T-helper 17 cell (primary cell): ENCODE measurements at places on chromosomes 3 and 15.

GRCh38 chr3:42652251-42652610 is 1.3 kb upstream of the ZBTB47 start:
- no peak for DNase-seq
- H3K27me3 ChIP-seq, result peaks cover 4% of the 10 kb centered on the region
- H3K36me3 ChIP-seq, result no peaks in the 10 kb centered on the region
- H3K27ac ChIP-seq, result no peak overlapping the region
- no peak overlapping the region for H3K4me3 ChIP-seq

DNA sequence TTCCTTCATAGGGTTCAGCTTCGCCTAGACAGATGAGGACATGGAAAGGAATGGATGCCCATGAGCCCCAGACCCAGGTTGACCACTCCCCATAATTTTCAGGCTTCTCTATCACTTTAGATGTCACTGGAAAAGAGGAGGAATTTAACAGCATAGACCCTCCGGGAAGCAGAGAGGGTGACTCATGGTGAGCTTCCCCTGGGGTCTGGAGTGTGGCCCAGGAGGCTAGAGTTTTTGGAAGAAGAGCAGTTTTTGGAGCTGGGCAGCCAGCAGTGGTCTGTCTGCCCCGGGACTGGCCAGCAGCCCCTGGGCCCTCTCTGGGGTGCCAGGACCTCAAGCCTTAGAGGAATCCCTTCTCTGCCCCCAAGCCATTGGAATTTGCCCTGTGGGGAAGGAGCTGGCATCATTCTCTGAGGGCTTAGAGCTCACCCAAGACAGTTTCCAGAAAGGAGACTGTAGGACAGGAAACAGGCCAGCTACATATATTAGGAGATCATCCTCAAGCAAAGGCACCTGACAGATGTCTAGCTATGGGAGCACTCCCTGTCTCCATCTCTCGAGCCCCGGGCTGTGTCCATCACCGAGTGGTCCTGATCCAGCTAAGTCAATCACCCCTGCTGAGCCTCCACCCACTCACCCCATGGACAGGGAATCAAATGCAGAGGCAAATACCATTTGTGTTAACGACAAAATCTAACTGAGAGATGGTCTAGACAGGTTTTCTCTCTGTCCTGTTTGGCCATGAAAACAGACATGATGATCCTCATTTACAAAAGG is 67.3 kb downstream of the MEGF11 start:
- H3K27me3 ChIP-seq, result peaks cover 78% of the 10 kb centered on the region
- peaks cover 6% of the 10 kb centered on the region for H3K4me1 ChIP-seq
- no peak overlapping the region for H3K4me3 ChIP-seq
- peaks cover 2% of the 10 kb centered on the region for H3K36me3 ChIP-seq

DNA sequence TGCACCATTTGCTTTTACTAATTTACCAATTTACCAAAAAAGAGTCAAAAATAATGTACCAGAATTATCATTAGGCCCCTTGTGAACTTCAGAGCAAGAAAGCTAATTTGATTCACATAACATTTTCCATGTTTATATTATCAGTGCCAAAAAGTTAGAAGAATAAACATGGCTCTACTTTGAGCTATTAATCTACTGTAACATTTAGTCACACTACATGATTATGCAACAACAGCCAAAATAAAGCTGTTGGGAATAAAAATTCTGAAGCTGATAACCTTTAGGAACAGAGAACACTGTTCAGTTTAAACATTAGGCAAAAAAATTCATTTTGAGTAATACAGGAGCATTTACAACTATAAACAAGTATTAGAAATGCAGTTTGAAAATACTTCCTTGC is 63.6 kb downstream of the PROS1 start:
- no peak overlapping the region for H3K4me3 ChIP-seq
- H3K36me3 ChIP-seq, result no peaks in the 10 kb centered on the region
- no peaks in the 10 kb centered on the region for H3K4me1 ChIP-seq

DNA sequence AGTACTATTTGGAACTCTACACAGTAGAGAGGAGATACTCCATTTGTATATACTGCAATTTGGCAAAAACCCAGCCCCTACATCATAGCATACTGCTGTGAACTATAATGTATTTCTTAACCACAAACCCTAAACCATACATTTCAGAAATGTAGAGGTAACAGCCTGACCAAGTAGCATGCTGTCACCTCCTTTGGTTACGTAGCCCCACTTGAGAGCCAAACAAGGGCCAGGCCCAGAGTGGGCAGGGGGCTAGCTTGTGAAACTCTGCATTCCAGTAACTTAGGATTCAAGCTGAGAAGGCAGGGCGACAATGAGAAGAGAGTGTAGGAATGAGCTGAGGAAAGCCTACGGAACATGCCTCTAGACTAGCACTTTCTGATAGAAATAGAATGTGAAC is 135.8 kb downstream of the GREM1 start:
- peaks cover 4% of the 10 kb centered on the region for H3K27me3 ChIP-seq
- peaks cover 2% of the 10 kb centered on the region for H3K4me1 ChIP-seq
- no peaks in the 10 kb centered on the region for H3K36me3 ChIP-seq
- H3K4me3 ChIP-seq, result no peak overlapping the region

GRCh38 chr3:72384602-72385001 is 463.6 kb downstream of the SHQ1 start:
- H3K27me3 ChIP-seq, result no peaks in the 10 kb centered on the region
- no peak overlapping the region for H3K4me3 ChIP-seq
- peak overlapping the region; percentile 61 for H3K27ac ChIP-seq
- H3K36me3 ChIP-seq, result no peaks in the 10 kb centered on the region

GRCh38 chr3:175749981-175750380 is 890.8 kb downstream of the NAALADL2 start:
- H3K27ac ChIP-seq, result no peak overlapping the region
- H3K36me3 ChIP-seq, result no peaks in the 10 kb centered on the region
- H3K4me3 ChIP-seq, result no peak overlapping the region
- no peaks in the 10 kb centered on the region for H3K4me1 ChIP-seq
- DNase-seq, result no peak

DNA sequence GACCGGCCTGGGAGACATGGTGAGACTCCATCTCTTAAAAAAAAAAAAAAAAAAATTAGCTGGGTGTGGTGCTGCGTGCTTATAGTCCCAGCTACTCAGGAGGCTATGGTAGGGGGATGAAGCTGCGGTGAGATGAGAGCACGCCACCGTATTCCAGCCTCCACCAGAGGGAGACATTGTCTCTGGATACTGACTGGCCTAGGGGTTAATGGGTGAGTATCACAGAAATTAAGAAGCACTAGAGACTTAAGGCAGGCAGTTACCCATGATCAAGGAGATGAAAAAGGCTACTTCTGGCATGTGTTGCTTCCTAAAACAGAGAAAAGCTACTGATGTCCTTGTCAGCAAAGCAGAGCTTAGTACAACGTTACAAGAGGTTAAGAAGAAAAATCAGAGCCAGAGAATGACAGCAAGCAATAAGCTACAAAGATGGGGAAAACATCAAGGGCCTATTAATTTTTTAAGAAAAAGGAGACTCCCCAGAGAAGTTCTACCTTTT is 8.6 kb downstream of the TFRC start:
- no peak overlapping the region for H3K4me3 ChIP-seq
- H3K27ac ChIP-seq, result no peak overlapping the region
- DNase-seq, result peak; percentile 34
- H3K27me3 ChIP-seq, result no peaks in the 10 kb centered on the region
- H3K36me3 ChIP-seq, result peaks cover 3% of the 10 kb centered on the region

DNA sequence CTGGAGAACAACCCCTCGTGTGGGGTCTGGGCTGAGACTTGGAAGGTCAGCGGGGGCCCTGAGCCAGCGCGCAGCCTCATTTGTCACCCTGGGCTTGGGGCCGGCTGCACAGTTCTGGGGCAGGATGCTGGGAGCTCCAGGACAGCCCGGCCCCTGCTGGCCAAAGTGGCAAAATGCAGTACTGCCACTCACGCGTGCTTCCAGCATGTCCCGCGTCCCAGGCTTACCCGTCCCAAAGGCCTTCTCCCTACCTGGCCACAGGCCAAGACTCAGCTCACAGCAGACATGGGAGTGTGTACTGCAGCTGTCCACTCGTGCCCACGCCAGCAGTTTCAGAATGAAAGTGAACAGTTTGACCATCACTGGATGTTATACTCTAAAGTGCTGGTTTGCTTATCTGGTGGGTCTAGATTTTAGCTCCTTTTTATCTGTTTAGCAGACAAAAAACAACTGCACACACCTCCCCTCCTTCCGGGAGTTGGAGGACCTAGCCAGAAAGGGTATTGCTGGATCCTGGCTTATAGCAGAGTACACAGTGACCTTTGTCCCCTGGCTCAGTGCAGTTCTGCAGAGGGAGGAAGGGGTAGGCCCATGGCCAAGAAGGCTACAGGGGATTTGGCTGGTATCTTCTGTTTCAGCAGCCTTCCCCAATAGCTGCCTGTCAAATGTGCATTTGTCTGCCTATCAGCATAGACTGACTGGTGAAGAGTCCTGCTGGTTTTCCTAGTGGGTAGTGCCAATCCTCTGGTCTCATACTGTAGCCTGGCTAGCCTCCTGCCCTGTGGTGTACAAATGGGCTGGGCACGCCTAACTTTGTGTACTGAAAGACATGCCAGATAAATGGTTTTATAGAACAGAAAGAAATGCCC is 23.2 kb upstream of the IP6K2 start:
- DNase-seq, result peak; percentile 40
- H3K4me3 ChIP-seq, result no peak overlapping the region
- H3K27ac ChIP-seq, result no peak overlapping the region
- no peaks in the 10 kb centered on the region for H3K27me3 ChIP-seq

GRCh38 chr15:25862071-25862471 is 1.1 kb downstream of the ATP10A start:
- DNase-seq, result no peak
- peaks cover 42% of the 10 kb centered on the region for H3K4me1 ChIP-seq
- peak overlapping the region; percentile 95 for H3K4me3 ChIP-seq
- H3K27ac ChIP-seq, result peak overlapping the region; percentile 97

- no peak overlapping the region for H3K4me3 ChIP-seq
- H3K4me1 ChIP-seq, result no peaks in the 10 kb centered on the region
- DNase-seq, result no peak
- H3K27ac ChIP-seq, result no peak overlapping the region
- H3K36me3 ChIP-seq, result no peaks in the 10 kb centered on the region
- H3K27me3 ChIP-seq, result peaks cover 64% of the 10 kb centered on the region
These were observed 171.6 kb downstream of the CHDH start for GRCh38 chr3:53674582-53674981.

DNA sequence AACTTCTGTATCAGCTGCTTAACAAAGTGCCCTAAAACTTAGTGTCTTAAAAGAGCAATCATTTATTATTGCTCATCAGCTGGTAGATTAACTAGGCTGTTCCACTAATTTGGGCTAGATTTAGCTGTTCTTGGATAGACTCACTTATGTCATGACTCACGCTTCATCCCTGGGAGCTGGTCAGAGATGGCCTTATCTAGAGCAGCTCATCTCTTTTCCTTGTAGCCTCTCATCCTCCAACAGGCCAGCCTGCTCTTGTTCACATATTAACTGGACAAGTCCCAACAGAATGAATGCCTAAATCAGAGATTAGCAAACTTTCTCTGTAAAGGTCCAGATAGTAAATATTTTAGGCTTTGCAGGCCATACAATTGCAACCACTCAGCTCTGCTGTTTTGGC is 66.9 kb upstream of the PLAAT1 start:
- no peaks in the 10 kb centered on the region for H3K36me3 ChIP-seq
- no peak for DNase-seq
- H3K27ac ChIP-seq, result no peak overlapping the region
- peaks cover 3% of the 10 kb centered on the region for H3K4me1 ChIP-seq
- H3K4me3 ChIP-seq, result no peak overlapping the region

DNA sequence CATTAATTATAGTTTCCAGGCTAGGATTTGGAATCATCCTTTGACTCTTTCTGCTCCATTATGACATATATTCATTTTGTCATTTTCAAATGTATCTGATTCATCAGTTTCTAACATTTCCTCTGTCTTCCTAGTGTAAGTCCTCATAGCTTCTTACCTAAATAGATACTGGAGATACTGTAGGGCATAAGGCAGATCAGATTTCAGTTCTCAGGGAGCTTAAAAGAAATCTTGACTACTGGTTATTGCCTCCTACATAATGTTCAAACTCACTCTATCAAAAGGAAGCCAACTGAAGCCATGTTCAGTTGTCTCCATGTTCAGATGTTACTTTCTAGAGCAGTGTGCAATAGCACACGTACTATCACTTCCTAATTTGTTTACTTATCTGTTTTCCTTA is 29.6 kb upstream of the CTDSPL2 start:
- H3K4me1 ChIP-seq, result peaks cover 15% of the 10 kb centered on the region
- H3K36me3 ChIP-seq, result peaks cover 6% of the 10 kb centered on the region
- DNase-seq, result no peak
- H3K4me3 ChIP-seq, result no peak overlapping the region
- H3K27me3 ChIP-seq, result no peaks in the 10 kb centered on the region

DNA sequence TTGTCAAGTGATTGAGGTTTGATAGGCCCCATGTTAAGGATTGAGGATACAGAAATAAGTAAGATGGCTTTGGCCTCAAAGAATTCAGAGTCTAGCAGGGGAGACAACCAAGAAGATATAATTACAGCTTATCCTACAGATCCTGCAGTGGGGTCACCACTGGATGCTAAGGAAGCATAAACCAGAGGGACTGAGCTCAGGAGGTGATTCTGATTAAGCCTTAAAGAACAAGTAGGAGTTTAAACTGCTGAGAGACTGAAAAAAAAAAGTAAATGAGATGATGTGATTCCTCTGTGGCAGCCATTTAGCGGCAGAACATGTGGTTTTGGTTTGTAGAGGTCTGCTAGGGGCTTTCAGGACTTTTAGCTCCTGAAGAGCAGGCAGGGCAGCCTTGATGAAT is 72.1 kb upstream of the ROPN1 start:
- DNase-seq, result no peak
- peaks cover 24% of the 10 kb centered on the region for H3K27me3 ChIP-seq
- no peaks in the 10 kb centered on the region for H3K4me1 ChIP-seq
- H3K4me3 ChIP-seq, result no peak overlapping the region
- no peaks in the 10 kb centered on the region for H3K36me3 ChIP-seq
- no peak overlapping the region for H3K27ac ChIP-seq
